ENCODE measurements at places on chromosomes 13 and 19.

- DNase-seq = no peak
These were observed 22.9 kb upstream of the CFAP97D2 start for GRCh38 chr13:114155926-114156883.

- DNase-seq = no peak
These were observed 4.6 kb upstream of the ZNF587B start for GRCh38 chr19:57825511-57825910.

DNA sequence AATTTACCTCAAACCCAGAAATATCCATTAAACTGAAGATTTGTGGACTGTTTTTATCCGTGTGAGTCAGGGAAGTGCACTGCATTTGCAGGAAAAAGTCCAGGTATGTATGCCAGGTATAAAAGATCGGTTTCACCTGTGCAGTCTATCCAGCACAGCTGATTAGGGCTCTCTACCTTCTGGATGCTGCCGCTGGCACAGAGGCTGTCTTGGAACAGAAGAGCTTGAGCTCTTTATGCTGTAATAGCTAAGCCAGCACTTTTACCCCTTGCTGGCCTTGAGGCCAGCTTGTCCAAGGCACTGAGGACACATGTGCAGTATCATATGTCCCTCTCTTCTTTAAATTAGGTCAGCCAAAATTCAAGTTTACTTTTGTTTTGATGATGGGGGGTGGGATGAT is 851.0 kb downstream of the DIAPH3 start:
- no peak for DNase-seq

- no peak for DNase-seq
These were observed 33.6 kb upstream of the HMGB1 start for GRCh38 chr13:30499338-30499737.

DNA sequence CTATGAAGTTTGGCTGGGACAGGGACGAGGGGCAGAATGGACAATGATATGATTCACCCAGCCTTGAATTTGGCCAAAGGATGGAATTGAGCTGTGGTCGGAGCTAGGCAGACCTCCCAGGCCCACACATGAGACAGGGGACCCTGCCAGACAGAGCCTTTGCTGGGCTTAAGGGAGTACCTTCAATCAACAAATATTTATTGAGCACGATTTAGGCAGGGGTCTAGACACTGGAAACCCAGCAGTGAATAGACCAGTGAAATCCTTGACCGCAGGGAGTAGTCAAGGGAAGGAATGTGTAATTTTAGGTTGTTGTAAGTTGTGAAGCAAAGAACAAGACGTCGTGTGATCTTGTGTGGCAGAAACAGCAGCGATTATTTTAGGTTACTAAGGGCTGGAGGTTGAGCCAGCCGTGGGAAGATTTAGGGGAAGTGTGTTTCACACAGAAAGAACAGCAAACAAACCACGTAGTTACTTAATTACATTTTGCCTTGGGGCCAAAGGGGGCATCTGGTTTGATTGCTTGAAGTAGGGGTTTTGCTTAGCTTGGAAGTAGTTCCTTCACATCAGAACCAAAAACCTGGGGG is 16.9 kb upstream of the AP1M2 start:
- DNase-seq = no peak

DNA sequence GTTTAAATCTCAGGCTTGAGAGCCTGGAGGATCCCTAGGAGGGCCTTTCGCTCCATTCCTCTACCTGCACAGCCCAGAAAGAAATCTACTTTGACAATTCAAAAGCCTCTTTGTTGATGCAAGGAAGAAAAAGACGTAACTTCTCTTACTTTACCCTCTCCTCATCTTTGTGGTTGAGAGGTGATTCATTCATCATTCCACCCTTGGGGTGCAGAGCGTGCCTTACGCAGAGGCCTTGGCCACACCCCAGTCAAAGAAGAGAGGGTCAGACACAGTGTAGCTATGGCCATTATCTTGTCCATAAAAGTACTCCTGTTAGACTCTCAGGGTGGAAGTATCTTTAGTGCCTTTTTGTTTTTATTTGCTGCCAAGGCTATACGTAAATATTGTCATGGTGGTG is 184.0 kb downstream of the IRS2 start:
- no peak for DNase-seq
